ENCODE measurements at places on chromosomes 12 and 14.

GRCh38 chr12:1532375-1533165, 61.8 kb downstream of the FBXL14 start:
- no peak for DNase-seq

DNA sequence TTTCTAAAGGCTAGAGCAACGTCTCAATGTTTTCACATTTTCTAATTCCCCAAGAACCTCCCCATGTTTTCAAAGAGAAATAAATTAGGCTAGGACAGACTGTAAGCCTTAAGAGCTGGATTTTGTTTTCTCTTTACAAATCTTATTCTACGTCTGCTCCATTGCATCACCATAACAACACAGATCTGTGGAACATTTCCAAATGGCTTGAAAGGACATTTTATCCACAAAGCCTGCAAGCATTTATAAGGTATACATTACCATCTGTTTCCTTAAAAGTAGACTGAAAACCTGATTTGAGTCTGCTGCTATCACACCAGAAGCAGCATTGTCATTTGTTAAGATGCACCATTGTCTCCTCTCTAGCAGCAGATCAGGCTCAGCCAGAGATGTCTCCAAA, 115.3 kb upstream of the PLEKHA5 start:
- no peak for DNase-seq

- no peak for DNase-seq
Measured at GRCh38 chr12:108697905-108698304, 33.4 kb downstream of the CORO1C start.

DNA sequence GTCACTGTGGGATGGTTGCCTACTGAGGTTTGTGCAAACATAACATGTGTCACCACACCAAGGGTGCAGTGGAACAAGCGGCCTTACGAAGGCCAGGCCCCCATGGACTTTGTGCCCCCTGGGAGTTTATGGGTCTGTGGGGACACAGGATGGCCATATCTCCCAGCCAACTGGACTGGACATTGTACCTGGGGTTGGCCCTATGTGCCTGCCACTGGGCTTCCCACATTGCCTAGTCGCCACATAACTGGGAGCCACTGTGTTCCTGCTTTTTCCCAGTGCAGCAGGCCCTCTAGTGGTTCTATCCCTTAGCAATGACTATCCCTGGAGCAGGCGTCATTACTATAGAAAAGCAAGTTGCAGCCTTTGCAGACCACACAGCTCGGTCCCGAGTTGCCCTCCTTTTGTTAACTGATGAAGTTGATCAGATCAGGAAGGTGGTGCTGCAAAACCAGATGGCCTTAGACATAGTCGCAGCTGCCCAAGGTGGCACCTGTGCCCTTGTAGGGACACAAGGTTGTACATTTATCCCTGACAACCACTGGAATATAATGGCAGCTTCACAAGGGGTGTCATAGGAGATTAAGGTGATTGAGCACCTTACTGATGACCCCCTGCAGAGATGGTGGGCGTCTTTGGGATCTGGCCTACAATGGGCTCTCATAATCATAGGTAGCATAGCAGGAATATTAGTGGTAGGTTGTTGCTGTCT, 15.2 kb upstream of the RNASE12 start:
- DNase-seq: no peak

- DNase-seq: no peak
Measured at GRCh38 chr12:123075087-123075645, 75.7 kb downstream of the PITPNM2 start.

DNA sequence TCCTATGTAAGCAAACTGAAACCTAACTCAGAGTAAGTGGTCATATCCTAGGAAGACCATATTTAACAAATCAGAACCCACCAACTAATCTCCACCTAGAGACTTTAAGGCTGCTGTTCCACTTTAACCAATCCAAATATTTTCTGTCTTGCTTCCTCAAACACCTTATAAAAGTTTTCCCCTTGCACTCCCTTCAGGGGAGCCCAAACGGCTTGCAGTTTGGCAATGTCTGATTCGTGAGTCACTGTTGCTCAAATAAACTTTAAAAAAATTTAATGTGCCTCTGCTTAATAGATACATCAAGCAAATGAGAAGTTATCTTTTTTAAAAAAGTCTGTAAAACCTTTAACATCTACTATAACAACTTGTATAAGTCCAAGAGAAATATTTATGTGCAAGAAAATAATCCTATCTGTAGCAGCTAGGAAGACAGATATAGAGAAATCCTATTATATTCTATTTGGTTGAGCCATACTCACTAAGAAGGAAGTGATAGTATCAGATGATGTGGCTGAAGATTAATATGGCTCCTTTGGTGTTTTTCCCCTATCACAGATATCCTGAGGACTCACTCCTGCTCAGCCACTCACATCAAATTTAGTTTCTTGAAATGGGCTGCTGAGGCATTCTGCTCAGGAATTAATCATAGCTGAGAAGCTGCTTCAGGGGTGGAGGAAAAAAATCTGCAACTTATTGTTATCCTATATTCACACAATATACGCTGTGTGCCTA, 65.1 kb upstream of the DUSP6 start:
- no peak for DNase-seq

DNA sequence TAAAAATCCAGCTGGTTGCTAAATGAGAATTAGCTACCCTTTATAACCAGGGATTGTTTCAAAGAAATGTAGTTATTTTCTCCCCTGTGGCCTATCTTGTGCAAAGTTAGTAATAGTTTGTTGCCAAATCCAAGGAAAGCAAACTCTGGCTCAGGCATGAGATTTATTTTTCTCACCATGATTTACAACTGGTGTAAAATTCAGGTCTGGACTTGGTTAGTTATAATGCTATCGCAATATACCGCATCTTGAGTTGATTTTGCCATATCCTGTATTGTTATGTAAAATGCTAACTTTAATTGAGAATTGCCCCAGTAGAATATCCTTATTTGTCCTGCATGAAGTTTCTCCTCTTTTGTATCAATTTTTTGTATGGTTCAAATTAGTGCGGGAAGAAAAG, 135.5 kb downstream of the CRADD start:
- DNase-seq: no peak

GRCh38 chr12:100656856-100657255, 83.4 kb downstream of the GAS2L3 start:
- DNase-seq: no peak

GRCh38 chr12:109232731-109233130, 76.4 kb downstream of the FOXN4 start:
- DNase-seq: no peak

- DNase-seq: peak; percentile 29
Measured at GRCh38 chr12:14257734-14258574, 107.5 kb upstream of the ATF7IP start.
